Activated CD8-positive, alpha-beta T cell treated with anti-CD3 and anti-CD28 coated beads for 36 hours (primary cell): ENCODE measurements at places on chromosomes 7 and 10.

DNA sequence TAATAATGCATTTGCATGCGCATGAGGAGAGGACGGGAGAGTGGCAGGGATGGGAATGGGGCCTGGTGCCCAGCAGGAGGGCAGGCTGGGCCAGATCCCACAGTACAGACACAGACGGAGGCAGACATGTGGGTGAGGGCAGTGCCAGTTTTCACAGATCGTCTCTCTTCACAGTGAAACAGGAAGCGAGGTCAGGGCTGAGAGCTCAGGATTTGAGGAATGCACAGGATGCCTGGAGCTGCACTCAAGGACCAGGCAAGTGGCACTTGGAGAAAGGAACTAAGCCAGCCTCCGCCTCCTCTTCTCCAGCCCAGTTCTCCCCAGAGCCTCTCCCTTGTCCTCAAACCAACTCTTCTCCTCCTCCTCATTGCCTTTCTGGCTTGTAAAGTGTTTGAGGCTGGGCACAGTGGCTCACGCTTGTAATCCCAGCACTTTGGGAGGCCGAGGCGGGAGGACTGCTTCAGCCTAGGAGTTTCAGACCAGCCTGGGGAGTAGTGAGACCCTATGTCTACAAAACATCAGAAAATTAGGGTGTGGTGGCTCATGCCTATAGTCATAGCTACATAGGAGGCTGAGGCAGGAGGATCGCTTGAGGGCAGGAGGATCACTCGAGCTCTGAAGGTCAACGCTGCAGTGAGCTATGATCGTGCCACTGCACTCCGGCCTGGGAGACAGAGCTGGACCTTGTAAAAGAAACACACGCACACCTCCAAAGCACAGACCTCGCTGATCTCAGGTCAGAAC lies 115.2 kb downstream of the HIP1 start:
- DNase-seq: no peak

DNA sequence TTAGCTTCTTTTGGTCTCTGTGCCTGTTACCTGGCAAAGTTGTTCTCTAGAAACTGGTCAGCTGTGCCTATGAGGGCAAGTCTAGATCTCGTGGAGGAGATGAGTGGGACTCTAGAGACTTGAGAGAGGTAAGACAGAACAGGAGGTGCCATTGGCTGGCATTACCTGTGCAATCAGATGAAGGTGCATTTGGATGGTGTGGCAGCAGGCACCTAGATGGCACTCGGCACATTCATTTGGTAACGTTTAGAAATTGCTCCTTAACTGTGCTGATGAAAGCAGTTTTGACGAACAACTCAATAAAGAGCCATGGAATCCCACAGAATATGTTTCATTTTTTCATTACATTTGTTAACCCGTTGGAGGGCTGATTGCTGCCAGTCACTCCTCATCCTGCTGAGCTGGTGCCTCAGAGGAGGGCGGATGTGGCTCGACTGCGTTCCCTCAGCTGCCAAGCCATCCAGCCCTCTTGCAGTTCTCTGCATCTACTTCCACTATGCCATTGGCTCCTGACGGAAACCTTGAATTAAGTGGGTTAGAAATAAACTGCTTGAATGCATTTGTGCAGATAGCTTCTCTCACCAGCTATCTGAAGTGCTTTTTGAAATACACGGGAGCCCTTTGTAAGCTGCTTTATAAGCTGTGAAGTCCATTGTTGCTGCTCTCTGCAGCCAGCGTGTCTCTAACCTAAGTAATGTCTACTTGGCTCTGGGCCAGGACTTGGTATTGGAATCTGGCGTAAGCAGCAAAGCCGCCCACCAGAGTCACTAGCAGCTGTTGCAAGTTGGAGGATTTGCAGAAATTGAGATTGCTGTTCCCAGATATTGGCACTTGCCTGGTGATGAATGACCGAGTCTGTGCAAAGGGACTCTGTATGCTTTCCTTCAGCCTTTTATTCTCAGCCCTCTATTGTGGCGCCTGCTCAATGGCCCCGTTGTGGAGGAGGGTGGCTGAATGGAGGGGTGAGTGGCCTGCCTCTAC lies 87.4 kb downstream of the LRRC4 start:
- DNase-seq: no peak

- DNase-seq: no peak
Measured at GRCh38 chr7:26618449-26618848, 245.9 kb downstream of the SKAP2 start.

DNA sequence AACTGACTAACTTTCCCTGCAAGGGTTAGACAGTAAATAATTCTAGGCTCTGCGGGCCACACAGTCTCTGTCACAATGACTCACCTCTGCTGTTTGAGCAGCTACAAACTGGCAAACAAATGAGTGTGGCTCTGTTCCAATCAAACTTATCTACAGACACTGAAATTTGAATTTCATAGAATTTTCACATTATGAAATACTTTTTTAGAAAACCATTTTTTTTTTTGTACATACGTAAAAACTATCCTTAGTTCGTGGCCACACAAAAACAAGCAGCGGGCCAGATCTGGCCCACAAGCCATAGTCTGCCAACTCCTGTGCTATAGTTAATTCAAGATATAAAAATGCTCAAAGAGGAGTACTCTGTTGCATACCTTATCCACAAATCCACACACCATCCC lies 32.6 kb downstream of the PIP4K2A start:
- DNase-seq: peak; percentile 75

DNA sequence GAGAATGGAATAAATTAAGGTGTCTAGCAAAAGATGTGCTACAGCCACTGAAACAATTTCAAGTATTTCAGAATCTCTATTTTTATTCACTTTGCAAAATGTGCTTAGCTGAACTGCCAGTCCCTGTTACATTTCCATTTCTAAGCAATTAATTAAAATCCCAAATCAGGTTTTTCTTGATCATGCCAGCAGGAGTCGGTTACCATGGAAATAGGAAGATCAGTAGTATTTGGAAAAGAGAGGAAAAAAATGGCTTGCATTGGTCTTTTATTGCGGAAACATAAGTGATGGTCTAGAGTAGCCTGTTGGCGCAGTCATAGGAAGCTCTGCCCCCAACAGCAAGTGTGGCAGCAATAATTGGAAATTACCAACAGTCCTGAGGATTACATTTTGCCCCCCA lies 867.1 kb downstream of the GATA3 start:
- no peak for DNase-seq
